Mucosa of gallbladder (tissue), 1 donor: ENCODE measurements at places on chromosomes 13 and 19. TPM values are rescaled to one million over a fixed set of nuclear protein-coding genes. Genes with fewer than 3 reads are reported as not detected.

The ZNF780B gene
- total RNA-seq = 31.2 TPM

DNA sequence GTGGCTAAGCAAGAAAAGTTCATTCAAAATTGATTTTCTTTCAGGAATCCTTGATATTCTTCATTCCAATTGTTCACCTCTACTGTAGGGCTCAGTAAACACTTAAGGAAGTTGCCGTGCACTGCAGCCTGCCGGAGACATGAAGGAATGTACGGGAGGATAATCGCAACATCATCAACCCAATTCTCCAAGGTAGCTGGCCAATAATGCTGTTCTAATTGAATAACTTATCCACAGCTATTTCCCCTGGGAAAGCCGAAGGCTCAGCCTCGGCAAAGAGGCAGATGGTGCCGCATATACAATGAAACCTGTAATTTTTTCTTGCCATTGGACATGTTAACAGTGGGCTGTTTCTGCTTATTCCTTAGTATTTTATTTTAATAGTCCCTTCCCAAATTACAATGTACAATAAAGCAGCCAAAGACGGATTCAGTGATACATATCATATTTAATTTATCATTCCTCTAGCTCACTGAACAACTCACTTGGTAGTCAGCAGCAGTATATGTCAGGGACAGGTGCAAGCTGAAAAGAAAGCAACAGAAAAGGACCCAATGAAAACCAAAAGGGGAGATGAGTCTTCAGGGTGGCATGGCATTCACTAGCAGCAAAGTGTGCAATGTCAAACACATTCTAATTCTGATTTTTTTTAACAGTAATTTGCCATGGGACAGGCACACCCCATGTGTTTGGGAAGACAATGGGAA lies 420.5 kb upstream of the KLF12 start:
- no peak for DNase-seq

- DNase-seq = no peak
Observed at GRCh38 chr13:33233547-33233946, 52.0 kb downstream of the STARD13 start.

The C13orf42 gene
- total RNA-seq = not detected

The TLE5 gene
- 629 TPM for total RNA-seq

GRCh38 chr13:99963816-99964339 lies 7.7 kb downstream of the ZIC5 start:
- no peak for DNase-seq

The GRK1 gene
- total RNA-seq = not detected

The SIAH3 gene
- 0.06 TPM for total RNA-seq

DNA sequence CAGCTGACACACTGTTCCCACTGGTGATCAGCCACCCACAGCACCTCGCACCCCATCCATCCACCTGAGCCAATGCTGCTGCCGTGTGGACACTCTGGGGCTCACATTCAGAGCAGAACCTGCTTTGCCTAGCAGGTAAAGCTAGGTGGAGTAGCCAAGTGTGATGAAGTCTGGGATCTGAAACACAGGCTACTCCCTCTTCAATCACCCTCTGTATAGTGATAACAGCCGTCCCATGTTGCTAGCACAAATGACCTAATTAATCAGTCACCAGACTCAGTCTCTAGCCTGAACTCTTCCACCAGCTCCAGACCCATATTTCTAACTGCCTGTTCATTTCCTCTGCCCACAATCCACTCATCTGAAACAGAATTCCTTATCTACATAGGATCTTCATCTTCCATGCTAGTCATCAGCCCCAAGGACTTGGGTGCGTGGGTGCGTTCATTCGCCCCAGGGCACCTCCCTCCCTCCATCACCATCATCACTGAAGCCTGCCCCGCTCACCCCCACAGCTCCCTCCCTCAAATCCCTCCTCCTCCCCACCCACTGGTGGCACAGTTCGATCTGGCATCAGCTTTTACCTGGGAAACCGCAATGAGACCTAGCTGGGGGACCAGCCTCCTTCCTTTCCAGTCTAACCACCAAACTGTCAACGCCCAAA lies 19.8 kb downstream of the STK24 start:
- DNase-seq = peak; percentile 32

The NCR1 gene
- total RNA-seq = 0.32 TPM

The EBI3 gene
- total RNA-seq = 5.6 TPM

GRCh38 chr19:6773323-6773931 lies 919 bp downstream of the VAV1 start:
- no peak for DNase-seq

GRCh38 chr13:112740502-112741131 lies 50.8 kb downstream of the ATP11A start:
- DNase-seq = peak; percentile 81

DNA sequence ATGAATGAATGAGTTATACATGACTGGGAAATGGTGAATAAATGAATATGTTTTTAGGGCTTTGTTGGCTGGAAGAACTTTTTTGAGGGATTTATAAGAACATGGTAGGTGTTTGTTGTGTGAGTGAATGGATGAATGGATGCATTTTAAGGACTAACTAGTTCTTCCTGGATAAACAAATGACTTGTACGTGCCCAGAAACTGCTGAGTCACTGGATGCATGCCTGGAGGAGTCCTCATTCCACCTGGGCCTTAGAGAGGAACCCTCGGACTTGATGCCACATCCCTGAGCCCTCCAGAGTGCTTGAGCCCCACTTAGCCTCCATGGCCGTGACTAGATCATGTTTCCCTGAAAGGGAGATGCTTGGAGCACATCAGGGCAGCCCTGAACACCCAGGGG lies 153.4 kb downstream of the DPF1 start:
- DNase-seq = peak; percentile 26

GRCh38 chr13:100887729-100888151 lies 213.1 kb upstream of the TMTC4 start:
- no peak for DNase-seq

The ZNF491 gene
- total RNA-seq = 3.9 TPM

The ONECUT3 gene
- 6.3 TPM for total RNA-seq

The TTC9B gene
- total RNA-seq = not detected

- no peak for DNase-seq
Observed at GRCh38 chr19:5355076-5355475, 14.5 kb upstream of the PTPRS start.

The GNG8 gene
- total RNA-seq = not detected
